ENCODE measurements at places on chromosomes 11 and 22.

GRCh38 chr22:47059076-47059475 lies 296.6 kb downstream of the TBC1D22A start:
- no peak for DNase-seq

DNA sequence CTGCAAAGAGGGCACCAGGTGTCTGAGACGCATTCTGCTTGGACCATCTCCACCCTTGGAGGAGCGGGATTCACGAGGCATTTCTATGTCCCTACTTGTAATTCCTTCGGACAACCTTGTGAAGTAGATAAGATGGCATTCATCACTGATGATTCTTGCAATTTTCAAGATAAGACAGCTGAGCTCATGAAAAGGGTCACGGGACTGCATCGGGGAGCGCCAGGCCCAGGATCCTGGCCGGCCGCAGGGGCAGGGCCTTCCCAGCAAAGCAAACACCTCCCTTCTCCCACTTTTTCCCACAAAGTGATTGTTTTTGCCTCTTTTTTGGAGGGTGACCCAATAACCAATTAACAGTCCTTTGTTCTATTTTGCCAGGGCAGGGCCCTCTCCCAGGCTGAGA lies 8.4 kb downstream of the LIF start:
- DNase-seq = no peak

DNA sequence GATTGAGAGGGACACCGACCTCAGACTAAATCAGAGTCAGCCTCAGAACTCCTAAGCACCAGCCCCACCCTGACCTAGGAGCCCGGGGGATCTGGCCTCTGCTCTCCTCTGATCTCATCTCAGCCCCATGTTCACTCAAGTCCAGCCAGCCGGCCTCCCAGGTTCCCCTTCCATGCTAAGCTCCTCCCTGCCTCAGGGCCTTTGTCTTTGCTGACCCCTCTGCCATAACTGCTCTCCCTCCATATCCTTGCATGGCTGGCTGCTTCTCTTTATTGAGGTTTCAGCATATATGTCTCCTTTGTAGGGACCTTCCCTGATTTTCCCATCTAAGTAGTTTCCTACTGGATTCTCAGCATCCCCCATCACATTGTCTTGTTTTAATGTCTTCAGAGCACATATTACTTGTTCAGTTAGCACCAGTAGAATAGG lies 780 bp upstream of the SLC15A3 start:
- no peak for DNase-seq

DNA sequence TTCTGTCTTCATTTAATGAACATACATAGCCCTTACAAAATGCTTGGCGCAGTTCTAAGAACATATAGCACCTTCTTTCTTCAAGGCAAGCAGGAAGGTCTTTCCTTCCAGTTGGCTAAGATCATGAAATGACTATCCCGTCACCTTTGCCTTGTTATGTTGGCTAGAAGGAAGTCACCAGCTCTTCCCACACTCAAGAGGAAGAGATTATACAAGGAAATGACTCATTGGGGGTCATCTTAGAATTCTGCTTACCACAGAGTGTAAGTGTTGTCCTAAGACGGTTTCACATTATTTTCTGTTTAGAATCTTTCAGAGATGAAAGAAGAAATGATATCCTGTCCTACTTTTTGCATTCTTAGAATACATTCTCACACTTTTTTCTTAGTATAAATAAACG lies 808.0 kb upstream of the LUZP2 start:
- no peak for DNase-seq

DNA sequence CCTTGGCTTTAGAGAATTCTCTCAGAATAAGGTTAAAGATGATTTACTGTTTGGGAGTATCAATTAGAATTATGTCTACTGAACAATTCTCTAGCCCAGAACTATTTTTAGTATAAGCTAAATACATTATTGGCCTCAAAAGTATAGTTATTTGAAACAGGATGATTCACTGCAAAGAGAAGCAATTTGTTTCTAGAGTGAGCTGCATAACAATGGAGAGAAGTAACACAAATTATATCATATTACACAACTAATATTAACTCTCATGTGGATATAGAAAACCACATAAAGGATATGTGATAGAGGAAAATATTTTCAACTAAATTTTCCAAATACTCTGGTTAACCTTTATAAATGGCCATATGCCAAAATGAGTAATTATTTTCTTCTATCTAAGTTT lies 24.9 kb downstream of the PGM2L1 start:
- DNase-seq = no peak

GRCh38 chr11:71991494-71991893 lies 7.2 kb upstream of the IL18BP start:
- no peak for DNase-seq

DNA sequence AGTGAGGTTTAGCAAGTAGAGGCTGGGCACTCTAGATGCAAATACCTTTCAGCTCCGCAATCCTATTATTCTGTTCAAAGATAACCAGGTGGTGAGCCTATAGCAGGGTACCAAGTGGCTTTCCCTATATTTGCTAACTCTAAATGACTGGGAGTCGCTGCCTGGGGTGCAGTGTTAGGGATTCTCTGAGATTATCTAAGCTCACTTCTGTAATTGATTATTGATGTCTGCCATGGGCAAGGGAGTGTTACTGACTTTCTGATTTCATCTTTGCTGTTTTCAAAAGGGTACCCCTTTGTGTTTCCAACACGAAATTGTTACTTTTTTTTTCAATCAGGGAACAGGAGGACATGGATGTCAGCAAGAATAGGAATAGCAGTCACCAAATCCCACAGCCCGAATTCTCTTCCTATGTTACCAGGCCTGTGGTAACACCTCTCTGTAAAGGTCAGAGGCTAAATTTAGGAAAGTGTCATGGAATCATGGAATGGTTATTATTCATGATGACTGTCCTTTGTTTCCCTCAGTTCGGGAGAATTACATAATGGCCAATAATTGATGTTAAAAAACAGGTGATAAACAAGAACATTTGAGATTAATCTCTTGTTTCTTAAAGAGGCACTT lies 62.6 kb upstream of the CRYBB3 start:
- no peak for DNase-seq

DNA sequence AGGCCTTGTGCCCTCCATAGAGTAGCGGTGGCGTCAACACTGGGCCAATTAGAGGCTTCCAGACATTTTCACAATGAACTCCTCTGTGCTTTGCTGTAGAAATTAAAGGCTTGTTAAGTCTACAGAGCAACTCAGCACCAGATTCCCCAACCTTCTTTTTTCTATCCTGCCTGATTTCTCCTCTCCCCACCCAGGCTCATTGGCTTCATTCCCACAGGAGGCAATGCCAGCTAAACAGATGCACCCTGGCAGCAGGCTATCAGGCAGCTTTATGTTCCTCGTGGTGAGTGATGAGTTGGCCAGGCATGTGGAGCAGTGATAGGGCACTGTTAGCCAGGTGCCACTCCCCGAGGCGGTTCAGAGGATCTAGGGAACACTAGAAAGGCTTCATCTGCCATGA lies 4.8 kb downstream of the DIXDC1 start:
- no peak for DNase-seq

- no peak for DNase-seq
Measured at GRCh38 chr22:44070029-44070428, 45.9 kb downstream of the PARVB start.

DNA sequence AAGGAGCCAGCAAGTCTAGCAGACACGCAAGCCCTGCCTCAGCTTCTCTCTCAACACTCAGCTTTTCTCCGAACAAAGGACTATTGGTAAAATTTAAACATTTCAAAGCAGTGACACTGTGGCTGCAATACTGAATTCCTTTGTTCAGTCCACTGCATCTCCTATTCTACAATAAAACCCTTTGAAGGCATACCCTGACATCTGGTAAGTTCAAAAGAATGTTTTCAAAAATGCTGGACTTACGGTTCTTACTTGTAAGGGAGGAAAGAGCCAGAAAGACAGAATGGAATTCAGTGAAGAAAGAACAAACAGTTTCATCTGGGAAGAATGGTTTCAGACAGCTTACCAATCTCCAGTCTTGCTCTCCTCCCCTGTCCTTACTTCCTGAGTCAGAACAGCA lies 12.7 kb upstream of the OR8K1 start:
- no peak for DNase-seq

DNA sequence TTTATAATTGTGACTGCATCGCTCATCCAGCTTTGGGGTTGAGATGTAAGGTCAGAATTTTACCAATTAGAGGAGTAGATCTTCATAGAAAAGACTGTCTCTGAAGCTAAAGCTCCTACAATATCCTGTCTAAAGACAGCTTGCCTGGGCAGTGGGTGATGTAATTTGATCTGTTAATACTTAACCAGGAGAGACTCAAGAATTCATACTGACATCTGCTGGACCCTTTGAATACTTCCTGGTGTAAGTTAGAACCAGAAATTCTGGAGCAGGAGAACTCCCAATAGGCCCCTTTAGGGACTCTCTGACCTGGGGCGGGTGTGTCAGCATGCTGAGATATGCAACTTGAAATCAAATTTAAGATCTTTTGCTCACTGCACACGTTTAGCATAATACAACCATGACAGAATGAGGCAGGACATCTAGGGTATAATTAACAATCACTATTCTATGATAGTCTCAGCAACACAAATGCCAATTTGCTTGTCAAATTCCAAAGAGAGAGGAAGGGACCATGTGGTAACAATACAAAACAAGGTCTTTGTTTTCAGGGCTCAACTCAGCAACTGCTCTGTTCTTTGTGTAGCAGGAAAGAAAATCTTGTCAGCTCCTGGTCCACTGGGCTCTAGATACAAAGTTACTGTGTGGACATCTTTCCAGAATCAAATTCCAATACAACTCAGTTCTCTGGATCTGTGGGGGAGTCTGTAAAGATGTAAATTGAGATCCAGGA lies 143.9 kb downstream of the INSC start:
- peak; percentile 23 for DNase-seq

- DNase-seq = no peak
Measured at GRCh38 chr22:35393116-35394010, 6.6 kb upstream of the MCM5 start.

GRCh38 chr11:65440831-65441499 lies 18.4 kb downstream of the NEAT1 start:
- DNase-seq = no peak

DNA sequence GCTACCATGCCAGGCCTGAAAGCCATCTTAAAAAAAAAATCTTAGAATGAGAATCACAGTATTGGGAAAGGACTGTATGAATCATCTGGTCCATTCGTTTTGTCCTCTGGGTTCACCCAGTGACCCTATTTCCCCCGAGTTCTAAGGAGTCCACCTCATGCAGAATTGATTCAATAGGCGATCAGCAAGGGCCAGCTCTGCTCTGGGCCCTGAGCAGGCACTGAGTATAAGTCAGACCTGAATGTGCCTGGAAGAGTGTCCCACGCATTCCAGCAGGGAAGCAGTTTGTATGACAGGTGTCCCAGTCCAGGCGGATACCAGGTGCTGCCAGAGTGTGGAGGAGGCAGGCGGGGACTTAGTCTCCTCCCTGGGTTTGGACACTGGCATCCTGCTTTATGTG lies 883 bp upstream of the HMOX1 start:
- no peak for DNase-seq

DNA sequence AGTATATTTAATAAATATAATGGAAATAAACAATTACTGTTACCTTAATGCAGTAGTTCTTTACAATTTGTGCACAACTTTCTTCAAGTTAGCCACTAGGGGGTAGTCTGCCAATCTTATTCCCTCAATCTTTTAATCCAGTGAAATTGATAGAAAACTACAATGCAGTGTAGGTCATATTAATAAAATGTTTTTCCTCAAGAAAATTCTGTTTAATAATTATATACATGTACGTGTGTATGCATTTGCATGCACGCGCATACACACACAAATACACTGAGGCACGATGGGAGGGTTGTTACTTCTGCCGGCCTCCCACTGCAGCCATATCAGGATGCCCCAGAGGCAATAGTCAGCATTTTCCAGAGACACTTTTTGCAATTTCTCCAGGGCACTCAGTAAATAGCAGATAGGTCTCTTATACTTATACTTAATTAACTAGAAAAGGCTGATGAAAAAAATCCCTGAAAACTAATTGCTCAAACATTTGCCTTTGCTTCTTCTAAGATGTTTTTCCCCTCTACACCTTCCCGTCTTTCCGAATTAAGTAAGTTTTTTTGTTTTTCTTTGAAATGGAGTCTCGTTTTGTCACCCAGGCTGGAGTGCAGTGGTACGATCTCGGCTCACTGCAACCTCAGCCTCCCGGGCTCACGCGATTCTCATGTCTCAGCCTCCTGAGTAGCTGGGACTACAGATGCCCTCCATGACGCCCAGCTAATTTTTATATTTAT lies 3.1 kb downstream of the GAB2 start:
- DNase-seq = no peak

DNA sequence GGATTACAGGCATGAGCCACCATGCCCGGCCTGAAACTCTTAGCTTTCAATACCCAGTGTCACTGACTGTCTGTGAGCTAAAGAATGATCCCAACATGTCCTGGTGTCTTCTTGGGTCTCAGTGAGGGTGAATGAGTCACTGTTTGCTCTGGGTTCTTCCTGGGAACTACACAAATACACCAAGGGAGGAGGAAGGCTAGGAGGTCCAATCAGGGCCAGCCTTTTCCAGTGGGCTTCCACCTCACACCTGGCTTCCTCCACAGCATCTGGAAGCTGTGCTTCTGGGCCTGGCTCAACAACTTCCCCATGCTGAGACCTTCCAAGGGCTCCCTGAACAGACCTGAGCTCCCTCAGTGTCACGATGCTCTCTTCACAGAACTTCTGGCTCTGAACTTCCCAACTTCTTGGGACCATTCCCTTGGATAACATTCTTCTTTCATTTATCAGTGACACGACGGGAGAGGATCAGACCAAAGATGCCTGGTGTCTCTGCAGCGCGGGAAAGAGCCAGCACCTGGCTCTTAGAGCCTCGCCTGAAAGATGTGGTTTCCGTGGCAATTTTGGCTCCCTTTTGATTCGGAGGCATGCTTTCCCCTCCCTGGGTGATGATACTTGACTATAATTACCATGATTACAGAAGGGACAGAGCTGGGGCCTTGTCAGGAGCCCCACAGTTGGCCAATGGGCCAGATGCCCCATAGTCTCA lies 22.3 kb upstream of the CHRM4 start:
- no peak for DNase-seq

DNA sequence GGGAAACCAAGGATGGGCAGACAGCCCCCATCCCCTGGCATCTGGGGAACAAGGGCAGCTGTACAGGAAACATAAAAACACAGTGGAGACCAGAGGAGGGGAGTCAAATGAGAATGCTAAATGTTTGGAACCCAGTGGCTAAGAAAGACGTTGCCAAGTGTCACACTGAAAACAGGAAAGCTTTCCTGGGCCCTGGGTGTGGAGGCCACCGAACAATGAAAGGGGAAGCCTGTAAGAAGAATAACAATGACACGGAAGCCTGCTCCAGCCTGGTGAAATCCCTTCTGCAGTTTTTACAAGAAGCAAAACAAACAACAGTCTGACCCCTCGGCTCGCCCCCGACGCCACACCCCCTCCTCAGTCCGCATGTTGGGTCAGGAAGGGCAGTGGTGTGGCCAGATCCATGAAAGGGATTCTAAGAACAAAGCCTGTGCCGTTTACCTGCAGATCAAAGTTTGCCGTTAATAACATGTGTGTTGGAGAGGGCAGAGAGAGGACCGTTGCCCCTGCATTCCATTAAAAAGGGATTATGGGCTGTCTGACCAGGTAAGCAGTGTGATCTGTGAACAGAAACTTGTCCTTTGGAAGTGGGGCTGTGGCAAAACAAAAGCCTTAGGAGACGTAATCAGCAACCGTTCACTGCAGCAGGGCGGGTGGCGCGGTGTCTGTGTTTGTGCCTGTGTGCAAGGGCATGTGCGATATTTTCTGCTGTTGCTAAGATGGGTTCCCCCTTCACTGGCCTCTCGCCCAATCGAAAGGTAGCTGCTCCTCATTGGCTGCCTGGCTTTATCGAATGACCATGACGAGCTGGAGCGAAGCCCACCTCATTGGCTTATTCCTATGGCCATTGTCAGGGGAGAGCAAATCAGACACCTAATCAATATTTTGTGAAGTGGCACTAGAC lies 113.7 kb upstream of the BLID start:
- DNase-seq = no peak
